ENCODE measurements at places on chromosomes 1 and 21.

- DNase-seq, result no peak
These were observed 186.8 kb downstream of the APP start for GRCh38 chr21:25983745-25984144.

GRCh38 chr1:8189931-8190483 is 127.9 kb upstream of the SLC45A1 start:
- DNase-seq, result no peak

DNA sequence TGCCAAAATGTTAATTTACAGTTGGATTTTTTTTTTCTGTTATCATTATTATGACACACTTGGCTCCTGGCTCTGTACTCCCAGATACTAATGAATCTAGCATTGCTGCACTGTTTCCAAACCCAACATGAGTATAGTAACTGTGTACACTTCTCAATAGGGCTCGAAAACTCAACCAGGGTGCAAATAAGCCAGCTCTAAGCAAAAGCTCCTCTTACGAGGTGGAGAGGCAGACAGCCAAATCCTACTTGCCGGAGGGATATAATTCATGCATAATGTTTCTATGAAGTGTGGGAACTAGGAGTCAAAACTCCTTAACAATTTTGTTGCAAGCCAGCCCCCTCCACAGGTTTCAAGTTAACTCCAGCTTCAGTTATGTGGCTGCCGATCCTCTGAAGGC is 510.4 kb upstream of the ZP4 start:
- DNase-seq, result no peak

DNA sequence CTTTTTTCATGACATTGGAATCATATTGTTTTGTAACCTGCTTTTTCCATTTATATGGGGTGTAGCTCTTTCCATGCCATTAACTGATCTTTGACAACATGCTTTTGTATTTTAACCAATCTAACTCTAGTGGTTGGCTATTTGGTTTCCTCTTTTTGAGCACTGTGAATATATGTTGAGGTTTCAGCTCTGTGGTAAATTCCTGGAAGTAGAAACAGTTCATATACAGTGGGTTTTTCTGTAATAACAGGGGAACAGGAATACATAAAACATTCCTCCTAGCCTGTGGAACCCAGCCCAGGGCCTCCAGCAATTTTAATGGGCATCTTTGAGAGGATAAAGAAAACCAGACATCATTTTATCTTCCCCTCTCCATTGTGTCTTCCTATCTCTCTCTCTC is 17.4 kb downstream of the AZIN2 start:
- peak; percentile 22 for DNase-seq

GRCh38 chr21:36584980-36585940 is 105.3 kb upstream of the CLDN14 start:
- peak; percentile 4 for DNase-seq

GRCh38 chr1:198942466-198942865 is 303.6 kb downstream of the PTPRC start:
- no peak for DNase-seq

- DNase-seq, result no peak
These were observed 270.7 kb upstream of the C1orf174 start for GRCh38 chr1:4170548-4171340.

GRCh38 chr21:36377391-36377842 is 7.8 kb upstream of the CHAF1B start:
- no peak for DNase-seq

- no peak for DNase-seq
These were observed 17.6 kb downstream of the RNU5D-1 start for GRCh38 chr1:44713321-44713781.

GRCh38 chr1:7675431-7676273 is 95.4 kb upstream of the VAMP3 start:
- DNase-seq, result no peak

DNA sequence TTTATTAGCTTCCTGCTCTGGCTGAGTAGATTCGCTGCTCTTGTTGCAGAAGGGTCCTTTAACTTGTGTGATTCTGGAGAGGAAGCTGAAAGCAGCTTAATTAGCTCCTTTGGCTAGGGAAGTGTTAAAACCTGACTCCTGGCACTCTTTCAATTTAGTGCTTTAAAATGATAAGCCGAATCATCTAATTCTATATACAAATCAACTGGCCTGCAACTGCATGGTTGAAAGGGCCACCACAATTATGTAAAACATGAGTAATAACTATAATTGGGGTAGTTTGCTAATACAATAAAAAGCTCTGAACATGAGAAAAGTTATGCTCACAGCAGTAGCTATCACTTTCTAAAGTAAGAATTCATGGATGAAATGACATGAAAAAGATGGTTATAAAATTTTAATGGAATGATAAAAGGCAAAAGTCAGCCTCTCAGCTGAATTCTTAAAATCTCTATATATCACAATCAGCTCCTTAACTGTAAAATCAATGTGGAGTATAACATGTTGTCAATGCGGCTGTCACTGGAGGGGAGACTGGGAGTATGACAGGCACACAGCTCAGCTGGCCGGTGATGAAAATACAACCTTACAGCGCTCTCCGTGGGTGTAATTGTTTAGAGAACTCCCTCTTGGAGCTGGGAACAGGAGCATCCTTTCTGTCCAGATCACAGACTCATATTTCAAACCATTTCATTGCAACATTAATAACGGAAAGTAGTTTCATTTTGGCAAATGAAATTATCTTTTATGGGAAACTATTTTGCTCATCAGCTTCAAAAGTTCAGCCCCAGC is 324.4 kb downstream of the KCTD3 start:
- DNase-seq, result no peak

GRCh38 chr1:226209307-226210059 is 14.0 kb upstream of the MIXL1 start:
- no peak for DNase-seq

- no peak for DNase-seq
These were observed 19.7 kb upstream of the PGBD2 start for GRCh38 chr1:248886237-248886895.

DNA sequence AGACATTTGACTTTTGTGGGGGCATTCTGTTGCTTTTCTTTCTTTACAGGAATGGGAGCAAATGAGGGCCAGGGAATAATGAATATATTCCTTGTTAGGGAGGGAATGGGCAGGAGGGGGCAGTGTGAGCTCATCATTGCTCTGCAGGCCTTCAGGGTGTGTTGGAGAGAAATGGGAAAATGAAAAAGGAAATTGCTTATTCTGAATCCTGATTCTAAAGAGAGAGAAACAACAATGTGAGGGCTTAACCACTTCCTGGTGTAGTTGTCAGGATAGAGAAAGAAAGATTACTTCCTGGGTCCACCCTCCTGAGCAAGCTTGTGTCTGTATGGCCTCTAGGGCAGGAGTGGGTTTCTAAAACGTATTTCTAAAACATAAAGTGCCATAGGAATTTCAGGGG is 28.3 kb downstream of the VANGL2 start:
- peak; percentile 49 for DNase-seq

GRCh38 chr1:182459949-182460348 is 10.0 kb downstream of the RGSL1 start:
- DNase-seq, result no peak

All from CD4-positive, alpha-beta T cell treated with Interleukin-2 at 100 ng/mL for 4 hours (primary cell).